ENCODE measurements at places on chromosomes 4 and X. TPM values are rescaled to one million over a fixed set of nuclear protein-coding genes. Genes with fewer than 3 reads are reported as not detected.

DNA sequence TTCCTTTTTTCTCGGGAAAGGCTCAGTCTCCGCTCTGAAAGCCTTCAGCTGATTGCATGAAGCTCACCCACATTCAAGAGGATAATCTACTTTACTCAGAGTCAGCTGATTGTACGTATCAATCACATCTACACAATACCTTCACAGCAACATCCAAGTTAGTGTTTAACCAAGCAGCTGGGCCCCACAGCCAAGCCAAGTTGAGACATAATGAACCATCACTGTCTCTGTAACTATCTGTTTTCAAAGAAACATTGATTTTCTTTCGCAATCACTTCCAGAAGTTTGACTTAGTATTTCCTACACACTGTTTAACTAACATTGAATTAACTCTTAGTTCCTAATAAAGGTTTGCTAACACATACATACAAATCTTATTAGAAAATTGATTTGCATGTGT, 40.3 kb downstream of the RWDD4 start:
- DNase-seq, result no peak

Gene GAGE1
- total RNA-seq, result not detected

Gene C4orf51
- not detected for total RNA-seq

DNA sequence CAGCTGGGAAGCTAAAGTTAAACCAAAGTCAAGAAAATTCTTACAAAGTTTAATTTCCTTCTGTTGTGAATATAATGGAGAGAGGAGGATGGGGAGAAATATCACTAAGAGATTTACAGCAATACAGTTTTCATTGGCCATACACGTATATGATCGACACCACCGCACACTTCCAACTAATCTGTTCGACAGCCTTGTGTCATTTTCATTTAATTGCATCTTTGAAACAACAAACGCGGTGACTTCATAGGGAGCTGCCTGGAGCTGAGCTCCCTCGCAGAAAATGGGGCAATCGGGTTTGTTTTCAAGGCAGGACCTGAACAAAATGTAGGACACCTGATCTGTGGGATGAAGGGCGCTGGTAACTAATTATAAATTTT, 1.3 kb downstream of the PTPN13 start:
- no peak for DNase-seq

DNA sequence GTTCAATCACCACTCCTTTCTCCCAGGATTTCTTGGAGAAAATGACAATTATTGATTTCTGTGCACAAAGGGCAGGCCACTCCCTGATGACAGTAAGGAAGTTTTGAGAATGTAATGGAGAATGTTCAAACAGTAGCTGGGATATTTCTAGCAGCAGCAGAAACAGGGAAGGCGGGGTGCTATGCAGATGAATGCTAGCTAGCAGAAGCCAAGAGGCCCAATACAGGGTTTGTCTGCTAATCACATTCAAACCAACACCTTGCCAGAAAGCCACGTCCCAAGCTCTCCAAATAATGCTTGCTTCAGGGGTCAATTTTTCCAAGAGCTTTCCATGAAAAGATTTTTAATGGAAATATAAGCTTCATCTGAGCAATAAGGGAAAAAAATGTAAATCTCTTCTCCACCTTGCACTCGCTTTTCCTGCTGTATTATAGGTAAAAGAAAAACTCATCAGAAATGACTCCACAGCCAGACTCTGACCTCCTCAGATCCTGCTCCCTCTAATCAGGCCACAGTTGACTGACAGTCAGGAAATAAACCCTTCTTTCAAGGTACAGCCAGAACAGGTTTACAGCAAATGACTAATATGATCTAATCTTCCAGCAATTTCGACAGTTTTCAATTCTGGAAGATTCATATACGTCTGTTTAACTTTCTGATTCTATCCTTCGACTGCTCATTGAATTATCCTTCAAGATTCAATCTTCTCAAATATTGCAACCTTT, 84.7 kb upstream of the PCDH19 start:
- DNase-seq, result no peak
